Activated T-helper 2 cell treated with anti-CD3 and anti-CD28 coated beads, Interferon-gamma antibody, Interleukin-2, Interleukin-4, amounts not matched to agents 10 μg/mL and 5 μg/mL and 100 μg/mL, durations not matched to agents 14 hours and 24 hours and 36 hours (primary cell): ENCODE measurements at places on chromosomes 5 and 9.

DNA sequence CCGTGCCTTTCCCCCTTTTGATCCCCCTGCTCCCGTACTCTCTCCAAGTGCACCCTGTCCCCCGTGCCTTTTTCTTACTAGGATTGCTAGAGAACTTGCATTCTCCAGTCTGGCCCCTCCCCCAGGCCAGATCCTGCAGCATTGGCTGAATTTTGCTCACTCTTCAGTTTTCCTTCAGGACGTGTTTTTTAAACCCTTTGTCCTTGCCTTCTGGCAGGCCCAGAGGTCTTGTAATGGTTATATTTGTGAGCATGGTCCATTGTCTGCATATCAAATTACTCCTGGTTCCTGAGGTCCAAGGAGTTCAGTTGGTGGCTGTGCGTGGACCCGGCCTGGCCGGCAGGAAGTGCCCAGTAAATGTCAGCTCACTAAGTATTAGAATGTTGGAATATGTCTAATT lies 606 bp downstream of the TBC1D13 start:
- DNase-seq, result no peak

DNA sequence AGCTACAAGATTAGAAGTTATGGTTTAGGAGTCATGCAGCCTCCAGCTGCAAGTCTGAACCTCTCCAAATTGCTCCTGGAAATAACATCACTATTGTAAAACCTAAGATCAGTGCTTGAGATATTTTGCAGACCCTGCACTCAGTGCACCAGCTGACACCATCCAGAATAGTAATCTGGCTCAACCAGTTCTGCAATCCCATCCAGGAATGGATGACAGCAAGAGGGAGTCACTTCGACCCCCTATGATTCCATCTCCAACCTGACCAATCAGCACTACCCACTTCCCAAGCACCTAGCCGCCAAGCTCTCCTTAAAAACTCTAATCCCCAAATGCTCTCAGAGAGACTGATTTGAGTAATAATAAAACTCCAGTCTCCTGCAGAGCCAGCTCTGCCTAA lies 37.9 kb upstream of the NR4A3 start:
- DNase-seq, result no peak

DNA sequence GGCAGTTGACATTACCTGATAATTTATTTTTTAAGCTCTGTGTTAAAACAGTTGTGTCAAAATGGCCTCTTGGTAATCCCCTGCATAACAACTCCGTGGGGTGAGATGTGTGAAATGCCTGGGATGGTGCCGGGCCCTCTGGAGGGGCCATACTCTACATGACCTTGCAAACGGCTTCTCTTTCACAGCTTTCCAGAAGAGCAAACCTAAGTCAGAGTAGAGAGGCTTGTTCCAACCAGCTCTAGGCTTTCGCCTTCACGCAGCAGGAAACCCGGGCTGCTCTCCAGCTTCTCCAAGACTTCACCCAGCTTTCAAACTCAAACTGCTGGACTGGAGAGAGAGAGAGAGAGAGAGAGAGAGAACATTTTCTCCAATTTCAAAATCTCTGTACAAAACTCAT lies 120.1 kb downstream of the SNX18 start:
- no peak for DNase-seq

DNA sequence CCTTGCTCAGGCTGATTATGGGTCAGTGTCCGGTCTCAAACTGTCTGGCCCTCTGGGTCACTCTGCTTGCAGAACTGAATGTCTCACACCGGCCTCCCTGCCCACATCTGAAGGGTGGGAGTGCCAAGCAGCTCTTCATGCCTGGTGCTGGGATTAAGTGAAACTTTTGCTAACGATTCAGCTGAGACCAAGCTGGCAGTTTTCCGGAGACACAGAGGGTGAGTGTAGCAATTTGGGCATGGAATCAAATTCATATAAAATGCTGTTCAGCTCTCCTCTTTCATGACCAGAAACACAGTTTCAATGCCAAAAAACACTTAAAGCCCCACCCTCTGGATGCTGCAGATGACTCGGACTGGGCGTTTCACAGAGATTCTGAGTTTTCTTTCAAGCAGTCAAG lies 207.5 kb downstream of the NXNL2 start:
- no peak for DNase-seq

GRCh38 chr5:115573133-115573532 lies 28.6 kb upstream of the FEM1C start:
- no peak for DNase-seq

DNA sequence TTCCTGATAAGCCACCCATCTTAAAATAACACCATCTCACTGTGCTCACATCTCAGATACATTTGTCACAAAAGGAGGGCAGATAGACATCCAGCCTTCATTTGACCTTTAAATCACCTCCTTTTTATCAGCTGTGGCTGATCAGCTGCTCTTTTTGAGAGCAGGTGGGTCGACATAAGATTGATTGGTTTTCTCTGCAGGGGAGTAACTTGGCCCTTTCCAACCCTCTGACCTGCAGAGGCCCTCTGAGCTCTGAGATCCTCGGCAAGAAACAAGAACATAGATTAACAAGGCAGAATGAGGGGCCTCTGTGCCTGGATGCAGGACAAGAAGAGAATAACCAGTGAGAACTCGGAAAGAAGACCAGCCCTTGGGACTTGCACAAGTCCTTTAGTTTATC lies 33.5 kb upstream of the GLRA1 start:
- DNase-seq, result no peak

DNA sequence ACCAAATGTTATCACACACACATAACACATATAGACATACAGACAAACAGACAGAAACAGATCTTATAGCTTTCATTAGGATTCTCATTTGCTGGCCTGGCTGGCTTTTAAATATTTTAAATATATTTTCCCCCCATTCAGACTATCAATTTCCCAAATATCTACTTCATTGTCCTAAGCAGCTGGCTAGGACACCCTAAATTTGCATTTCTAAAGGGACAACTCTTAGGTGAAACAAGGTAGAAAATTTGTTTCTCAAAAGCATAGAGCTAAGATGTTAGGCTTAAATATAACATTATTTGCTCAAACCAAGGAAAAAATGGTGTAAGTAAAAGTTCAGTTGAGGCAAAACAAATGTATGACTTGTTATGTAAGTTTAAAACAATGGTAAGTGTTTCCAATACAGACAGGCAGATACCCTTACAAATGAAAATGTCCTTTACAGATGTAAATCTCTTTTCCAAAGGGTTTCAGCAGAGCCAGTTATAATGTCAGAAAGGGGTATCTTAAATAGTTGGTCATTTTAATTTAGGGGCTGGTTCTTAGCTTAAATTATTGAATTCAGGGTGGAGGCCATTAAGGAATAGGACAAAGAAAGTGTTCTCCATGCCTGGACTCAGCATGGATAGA lies 522.8 kb downstream of the DMRTA1 start:
- no peak for DNase-seq

DNA sequence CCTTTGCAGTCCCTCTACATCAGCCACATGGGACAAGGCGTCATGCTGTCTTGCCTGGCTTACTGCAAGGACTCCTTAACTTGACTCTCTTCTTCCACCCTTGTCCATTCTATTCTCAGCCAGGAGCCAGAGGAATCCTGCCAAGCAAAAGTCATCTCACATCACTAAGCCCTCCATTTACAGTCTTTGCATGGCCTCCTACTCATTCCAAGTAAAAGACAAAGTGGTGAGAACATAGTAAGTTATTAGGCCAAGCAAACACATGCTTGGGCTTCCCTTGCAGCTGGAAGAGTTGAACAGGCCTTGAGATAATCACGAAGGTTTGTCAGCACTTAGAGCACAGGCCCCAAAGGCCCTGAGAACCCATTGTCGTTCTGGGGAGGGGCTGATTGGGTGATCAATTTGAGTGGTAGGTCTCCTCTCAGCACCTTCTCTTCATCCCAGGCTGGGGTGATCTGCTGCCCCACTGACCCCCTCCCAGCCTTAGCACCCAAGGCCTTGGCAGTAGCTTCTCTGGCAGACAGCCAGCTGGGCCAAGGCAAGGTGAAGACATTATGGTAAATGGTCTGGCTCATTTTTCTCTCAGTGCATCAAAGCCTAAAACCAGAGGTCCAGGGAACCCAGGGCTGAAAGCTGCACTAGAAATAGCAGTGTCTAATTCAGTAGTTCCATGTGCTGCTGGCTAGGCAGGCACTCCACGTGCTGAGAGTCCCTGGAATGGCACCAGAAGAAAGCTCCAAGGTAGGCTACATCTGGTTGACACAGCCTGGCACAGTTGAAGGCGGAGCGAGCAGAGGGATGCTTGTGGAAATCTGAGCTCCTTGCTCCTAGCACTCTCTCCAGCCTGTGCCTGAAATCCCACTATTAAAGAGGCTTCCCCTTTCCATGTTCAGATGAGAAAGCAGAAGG lies 121.4 kb downstream of the ASTN2 start:
- no peak for DNase-seq

DNA sequence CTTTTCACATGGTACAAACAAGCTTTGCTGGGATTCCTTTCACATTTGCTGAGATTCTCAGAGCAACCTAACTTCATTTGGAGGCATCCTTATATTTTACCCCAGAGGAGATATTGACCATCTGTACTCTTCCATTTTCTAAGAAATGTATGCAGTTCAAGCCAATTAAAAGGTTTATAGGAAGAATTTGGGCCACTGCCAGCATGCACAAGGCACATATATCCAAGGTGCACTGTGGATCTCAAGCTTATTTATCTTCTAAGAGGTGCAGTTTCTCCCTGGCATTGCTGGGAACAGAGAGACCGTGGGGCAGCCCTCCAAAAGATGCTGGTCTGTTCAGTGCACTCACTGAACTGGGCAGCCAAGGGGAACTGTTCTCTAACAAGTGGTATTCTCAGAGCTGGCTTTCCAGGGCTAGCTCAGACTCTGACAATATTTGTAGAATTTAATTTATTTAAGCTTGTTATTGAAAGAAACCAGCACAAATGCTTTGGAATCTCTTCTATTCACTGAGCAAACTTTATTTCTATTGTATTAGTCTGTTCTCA lies 213.3 kb downstream of the TENT4A start:
- DNase-seq, result no peak

DNA sequence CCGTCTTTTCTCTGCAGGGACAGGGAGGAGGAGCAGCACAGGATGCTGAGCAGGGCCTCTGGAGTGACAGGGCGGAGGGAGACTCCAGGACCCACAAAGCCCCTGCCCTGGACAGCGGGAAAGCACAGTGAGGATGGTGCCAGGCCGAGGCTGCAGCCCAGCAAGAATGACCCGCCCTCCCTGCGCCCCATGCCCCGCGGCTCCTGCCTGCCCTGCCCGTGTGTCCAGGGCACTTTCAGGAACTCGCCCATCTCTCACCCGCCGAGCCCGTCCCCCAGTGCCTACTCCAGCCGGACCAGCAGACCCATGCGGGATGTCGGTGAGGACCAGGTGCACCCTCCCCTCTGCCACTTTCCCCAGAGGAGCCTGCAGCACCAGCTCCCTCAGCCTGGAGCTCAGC lies 9.1 kb upstream of the EXOC3 start:
- DNase-seq, result no peak

DNA sequence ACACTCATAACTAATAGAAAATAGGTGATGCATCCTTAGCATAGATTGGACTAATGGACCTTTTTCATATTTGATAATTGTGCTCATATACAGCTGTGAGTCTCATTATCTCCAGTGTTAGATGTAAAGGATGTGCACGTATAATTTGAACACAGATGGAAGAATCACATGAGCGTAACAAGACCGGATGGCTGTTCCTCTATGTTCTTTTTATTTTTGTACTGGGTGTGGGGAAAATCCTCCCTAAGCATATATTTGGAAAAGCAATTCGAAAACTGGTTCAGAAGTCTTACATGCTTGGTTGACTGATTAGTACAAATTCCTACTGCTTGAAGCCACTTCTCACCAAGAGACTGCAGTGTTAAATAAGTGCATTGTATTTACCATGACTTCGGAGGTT lies 230.2 kb downstream of the AOPEP start:
- no peak for DNase-seq

- DNase-seq, result no peak
Observed at GRCh38 chr9:113462781-113463286, 693 bp upstream of the RGS3 start.

DNA sequence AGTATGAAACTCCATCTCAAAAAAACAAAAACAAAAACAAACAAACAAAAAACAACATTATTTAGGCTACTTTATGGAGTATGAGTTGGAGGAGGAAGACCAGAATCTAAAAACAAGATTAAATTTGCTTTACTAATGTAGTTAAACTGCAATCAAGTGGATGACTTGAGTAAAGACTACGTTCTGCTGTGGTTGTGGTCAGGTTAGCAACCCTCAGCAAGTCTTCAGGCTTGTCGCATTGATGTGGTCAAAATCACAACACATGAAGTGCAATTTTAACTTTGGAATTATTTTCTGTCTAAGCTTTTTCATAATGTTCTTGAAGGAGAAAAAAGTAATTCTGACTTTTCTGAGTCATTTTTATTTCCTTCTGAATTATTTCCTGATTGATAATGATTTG lies 43.1 kb downstream of the PDE6A start:
- no peak for DNase-seq

GRCh38 chr5:17429353-17429752 lies 68.7 kb upstream of the TAF11L2 start:
- no peak for DNase-seq

GRCh38 chr9:133355881-133356357 lies 368 bp downstream of the SURF1 start:
- DNase-seq, result no peak

GRCh38 chr9:125258832-125259534 lies 2.6 kb upstream of the GAPVD1 start:
- DNase-seq, result no peak

DNA sequence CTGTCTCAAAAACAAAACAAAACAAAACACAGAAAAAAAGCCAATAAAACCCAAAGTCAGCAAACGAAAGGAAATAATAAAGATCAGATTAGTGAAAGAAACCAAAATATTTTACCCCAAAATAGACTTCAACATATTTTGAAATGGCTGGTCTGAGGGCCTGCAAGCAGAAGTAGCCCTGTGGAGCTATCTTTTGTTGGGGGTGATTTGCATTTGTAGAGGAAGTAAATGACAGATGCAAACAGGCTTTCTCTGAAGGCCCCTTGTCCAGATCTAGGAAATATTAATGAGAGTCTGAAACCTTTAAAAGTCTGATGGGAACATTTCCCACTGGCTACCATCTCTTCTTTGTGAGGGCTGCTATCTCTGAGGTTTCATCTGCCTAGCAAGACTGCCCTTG lies 74.0 kb downstream of the GCNT4 start:
- no peak for DNase-seq

- DNase-seq, result no peak
Observed at GRCh38 chr9:95077053-95077765, 240.3 kb downstream of the FANCC start.

- no peak for DNase-seq
Observed at GRCh38 chr5:9834871-9835770, 205.0 kb upstream of the TAS2R1 start.

- DNase-seq, result no peak
Observed at GRCh38 chr9:27785714-27786100, 212.4 kb upstream of the C9orf72 start.

DNA sequence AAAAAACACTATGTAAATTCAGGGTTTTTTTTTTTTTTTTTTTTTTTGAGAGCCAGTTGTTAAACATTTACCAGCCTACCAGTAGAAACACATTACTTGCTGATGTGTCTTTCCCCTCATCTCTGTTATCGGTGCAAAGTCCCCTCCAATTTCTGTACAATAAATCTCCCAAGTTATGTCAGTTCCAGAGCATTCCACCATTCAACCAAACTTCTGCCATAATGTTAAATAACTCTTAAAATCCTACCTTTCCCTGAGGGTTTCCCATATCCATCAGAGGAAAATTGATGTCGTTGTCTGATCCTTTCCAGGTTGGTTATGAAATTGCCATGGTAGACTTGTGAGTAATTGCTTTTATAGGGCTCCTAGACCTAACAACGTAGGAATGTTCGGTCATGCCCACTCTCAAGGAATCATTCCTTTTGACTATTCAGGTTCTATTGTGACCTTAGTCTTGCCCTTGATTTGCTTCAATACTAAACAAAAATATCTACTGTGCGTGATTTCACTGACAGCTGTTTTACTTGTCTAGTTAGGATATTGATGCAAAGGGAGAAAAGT lies 5.6 kb upstream of the PPP2R2B start:
- DNase-seq, result no peak
